ENCODE measurements at places on chromosomes 12 and 14.

DNA sequence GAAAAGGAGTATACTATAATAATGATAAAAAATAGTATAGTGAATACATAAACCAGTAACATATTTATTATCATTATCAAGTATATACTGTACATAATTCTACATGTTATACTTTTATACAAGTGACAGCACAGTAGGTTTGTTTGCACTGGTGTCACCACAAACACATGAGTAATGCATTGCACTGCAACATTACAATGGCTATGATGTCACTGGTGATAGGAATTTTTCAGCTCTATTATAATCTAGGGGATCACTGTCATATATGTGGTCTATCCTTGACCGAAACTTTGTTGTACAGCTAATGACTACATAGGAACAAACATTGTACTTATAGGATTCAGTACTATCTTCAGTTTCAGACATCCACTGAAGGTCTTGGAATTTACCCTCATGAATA lies 165.8 kb upstream of the SYT1 start:
- DNase-seq = no peak

- no peak for DNase-seq
Observed at GRCh38 chr14:79583738-79584408, 627.4 kb downstream of the DIO2 start.

DNA sequence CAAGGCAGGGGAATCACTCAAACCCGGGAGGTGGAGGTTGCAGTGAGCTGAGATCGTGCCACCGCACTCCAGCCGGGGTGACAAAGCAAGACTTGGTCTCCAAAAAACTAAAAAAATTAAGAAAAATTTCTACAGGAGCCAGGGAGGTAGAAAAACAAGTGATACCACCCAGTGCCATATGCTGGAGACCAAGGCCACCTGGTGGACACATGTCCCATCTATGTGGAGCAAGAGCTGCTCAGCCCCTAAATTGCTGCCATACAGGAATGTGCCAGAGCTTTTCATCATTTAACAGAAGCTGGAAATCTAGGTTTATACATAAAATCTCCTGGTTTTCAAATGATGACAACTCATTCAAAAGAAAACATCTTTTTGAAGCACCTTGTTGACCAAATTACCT lies 61.4 kb upstream of the ELK3 start:
- peak; percentile 36 for DNase-seq

- no peak for DNase-seq
Observed at GRCh38 chr14:28247491-28247890, 519.1 kb upstream of the FOXG1 start.

DNA sequence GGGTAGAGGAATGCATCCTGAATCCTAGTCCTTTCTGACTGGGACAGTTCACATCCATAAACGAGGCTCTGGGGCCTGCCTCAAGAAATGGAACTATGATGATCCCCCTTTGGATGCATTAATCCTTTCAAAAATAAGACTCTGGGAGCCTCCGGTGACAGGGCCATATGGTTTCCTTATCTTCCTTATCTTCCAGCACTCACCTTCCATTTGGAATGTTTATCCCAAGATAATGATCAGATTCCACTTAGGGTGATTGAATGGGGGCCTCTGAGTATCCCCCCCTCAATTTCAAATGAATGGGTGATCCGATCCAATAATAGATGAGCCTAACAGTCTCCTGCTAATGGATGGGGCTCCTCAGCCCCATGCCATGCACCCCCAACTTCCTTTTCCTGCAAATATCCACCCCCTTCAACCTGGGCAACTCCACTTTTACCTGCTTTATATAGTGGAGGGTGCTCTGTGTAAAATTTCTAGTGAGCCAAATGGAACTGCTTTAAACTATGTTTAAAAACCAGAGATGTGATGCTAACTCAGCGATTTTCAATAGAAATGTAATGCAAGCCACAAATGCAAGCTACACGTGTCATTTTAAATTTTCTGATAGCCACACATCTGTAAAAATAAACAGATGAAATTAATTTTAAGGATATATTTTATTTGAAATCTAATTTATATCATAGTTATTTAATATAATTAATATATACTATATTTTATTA lies 157.8 kb downstream of the ZFP36L1 start:
- DNase-seq = no peak

DNA sequence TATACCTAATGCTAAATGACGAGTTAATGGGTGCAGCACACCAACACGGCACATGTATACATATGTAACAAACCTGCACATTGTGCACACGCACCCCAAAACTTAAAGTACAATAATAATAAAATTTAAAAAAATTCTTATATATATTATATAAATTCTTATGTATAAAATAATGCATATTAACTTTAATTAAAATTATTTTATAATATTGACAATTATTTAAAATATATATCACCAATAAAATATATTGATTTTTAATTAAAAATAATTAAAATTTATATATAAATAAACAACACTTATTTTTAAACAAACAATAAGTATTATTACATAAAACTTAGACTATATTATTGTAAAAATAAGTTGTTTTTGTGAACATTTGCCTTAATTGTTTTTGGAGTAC lies 188.8 kb downstream of the SYT1 start:
- no peak for DNase-seq

DNA sequence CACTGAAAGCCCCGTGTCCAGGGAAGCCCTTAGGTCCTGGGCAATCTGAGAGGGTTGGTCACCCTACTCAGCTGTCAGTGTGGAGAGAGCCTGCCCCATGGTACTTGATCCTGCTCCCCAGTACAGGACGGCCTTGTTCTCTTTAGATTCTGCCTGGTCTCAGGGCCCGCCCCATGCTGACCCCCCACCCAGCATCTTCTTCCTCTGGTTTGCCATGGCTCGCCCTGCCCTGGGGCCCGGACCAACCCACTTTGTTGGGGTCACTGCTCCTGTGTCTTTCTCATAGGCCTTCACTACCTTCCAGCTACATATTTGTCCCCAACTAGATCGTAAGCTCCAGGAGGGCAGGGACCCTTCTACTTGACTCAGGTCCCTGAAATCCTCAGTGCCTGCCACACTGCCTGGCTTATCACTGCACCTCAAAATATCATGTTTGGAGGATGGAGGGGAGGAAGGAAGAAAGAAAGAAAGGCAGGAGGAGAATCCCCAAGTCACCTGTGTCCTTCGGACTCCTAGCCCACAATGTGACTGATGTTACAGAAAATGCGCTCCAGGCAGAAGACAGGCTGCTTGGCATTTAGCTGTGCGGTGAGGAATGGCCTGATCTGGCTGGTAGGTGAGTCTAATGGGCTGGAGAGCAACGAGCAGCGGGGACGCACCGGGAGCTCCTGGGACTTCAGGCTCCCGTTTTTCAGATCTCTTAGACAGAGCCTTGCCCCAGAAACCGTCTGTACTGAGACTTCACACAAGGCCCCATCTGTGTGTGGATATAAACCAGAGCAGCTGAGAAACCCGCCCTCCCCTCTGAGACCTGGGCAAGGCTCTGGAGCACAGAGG lies 66.1 kb downstream of the C14orf132 start:
- no peak for DNase-seq

GRCh38 chr12:19018302-19018970 lies 111.1 kb upstream of the PLEKHA5 start:
- DNase-seq = no peak
